ENCODE measurements at places on chromosomes 5 and 9. TPM values are rescaled to one million over a fixed set of nuclear protein-coding genes. Genes with fewer than 3 reads are reported as not detected.

SPINK4 gene
- not detected for total RNA-seq

SPATA31A3 gene
- total RNA-seq: not detected

UTP15 gene
- total RNA-seq: 51.0 TPM

TRIM14 gene
- 41.0 TPM for total RNA-seq

STPG3 gene
- total RNA-seq: not detected

COL23A1 gene
- 0.09 TPM for total RNA-seq

ADRB2 gene
- 0.04 TPM for total RNA-seq

WWC1 gene
- total RNA-seq: 0.60 TPM

GRCh38 chr9:6150483-6150882 lies 65.1 kb upstream of the IL33 start:
- H3K4me1 ChIP-seq: no peaks in the 10 kb centered on the region
- no peaks in the 10 kb centered on the region for H3K36me3 ChIP-seq
- H3K27me3 ChIP-seq: no peaks in the 10 kb centered on the region
- no peak overlapping the region for H3K4me3 ChIP-seq

- DNase-seq: no peak
- H3K4me3 ChIP-seq: no peak overlapping the region
- no peaks in the 10 kb centered on the region for H3K4me1 ChIP-seq
- H3K36me3 ChIP-seq: no peaks in the 10 kb centered on the region
- H3K27me3 ChIP-seq: no peaks in the 10 kb centered on the region
These were observed 13.1 kb downstream of the FOCAD start for GRCh38 chr9:20697021-20697719.

GRCh38 chr9:32863291-32863690 lies 80.0 kb downstream of the TMEM215 start:
- no peaks in the 10 kb centered on the region for H3K36me3 ChIP-seq
- no peaks in the 10 kb centered on the region for H3K4me1 ChIP-seq
- no peak overlapping the region for H3K4me3 ChIP-seq
- DNase-seq: no peak

DNA sequence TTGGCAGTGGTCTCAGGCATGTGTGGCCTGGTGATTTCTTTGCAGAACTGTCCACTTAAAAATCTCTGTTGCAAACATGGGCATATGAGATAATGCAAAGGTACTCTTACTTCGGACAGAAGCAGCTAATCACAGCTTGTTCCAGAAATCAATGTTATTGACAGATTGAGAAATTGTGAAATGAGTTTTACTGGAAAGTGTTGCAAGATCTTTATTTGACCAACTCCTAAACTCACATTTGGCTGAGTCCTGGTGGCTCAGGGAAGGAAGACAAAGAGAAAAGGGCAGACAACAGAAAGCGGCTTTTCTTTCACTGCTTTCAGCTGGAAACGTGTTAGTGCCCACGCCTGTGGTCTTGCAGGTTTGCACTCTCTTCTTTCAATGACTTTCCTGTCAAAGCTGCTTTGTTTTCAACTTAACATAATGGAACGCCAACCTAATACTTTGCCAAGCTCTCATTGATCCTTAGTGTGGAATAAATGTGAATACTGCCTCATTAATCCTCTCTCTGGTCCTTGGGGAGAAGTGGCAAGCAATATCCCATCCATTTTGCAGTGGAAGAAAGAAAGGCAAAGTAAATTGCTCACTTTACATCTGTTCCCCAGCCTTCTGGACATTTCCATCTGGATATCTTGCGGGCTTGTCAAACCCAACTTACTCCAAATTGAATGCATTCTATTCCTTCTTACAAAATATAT lies 586.4 kb downstream of the LRRC70 start:
- no peak overlapping the region for H3K27ac ChIP-seq
- no peak overlapping the region for H3K4me3 ChIP-seq
- H3K27me3 ChIP-seq: no peaks in the 10 kb centered on the region
- no peak for DNase-seq

- no peak overlapping the region for H3K27ac ChIP-seq
- DNase-seq: no peak
- no peaks in the 10 kb centered on the region for H3K36me3 ChIP-seq
These were observed 499.1 kb downstream of the CDK5RAP2 start for GRCh38 chr9:120080849-120081248.

GRCh38 chr5:7394889-7395431 lies 978 bp upstream of the ADCY2 start:
- no peak for DNase-seq
- H3K27ac ChIP-seq: no peak overlapping the region
- H3K36me3 ChIP-seq: no peaks in the 10 kb centered on the region
- H3K4me3 ChIP-seq: no peak overlapping the region

DNA sequence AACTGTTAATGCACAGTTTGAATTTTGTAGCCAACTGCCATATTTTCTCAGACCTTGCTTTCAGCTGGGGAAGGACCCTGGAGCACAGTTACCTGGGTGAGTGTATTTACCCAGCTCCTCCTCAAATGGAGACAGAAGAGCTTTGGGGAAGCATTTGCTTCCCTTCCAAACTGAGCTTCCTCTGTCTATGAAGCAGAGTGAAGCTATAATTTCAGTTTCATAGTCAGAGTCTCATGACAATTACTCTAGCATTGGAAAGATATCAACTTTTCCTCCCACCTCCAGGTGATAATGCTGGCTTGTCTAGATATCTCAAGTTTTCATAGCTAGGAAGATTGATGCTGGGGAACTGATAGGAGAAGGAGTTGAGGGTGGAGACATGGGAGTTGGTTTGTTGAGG lies 406.4 kb upstream of the CLINT1 start:
- no peak overlapping the region for H3K27ac ChIP-seq
- H3K36me3 ChIP-seq: no peaks in the 10 kb centered on the region
- DNase-seq: no peak
- H3K4me3 ChIP-seq: no peak overlapping the region
- H3K27me3 ChIP-seq: no peaks in the 10 kb centered on the region

GRCh38 chr5:180639741-180640610 lies 9.4 kb downstream of the FLT4 start:
- H3K27ac ChIP-seq: no peak overlapping the region
- H3K36me3 ChIP-seq: no peaks in the 10 kb centered on the region
- no peak overlapping the region for H3K4me3 ChIP-seq
- H3K4me1 ChIP-seq: peaks cover 24% of the 10 kb centered on the region
- peaks cover 44% of the 10 kb centered on the region for H3K27me3 ChIP-seq
- no peak for DNase-seq

DNA sequence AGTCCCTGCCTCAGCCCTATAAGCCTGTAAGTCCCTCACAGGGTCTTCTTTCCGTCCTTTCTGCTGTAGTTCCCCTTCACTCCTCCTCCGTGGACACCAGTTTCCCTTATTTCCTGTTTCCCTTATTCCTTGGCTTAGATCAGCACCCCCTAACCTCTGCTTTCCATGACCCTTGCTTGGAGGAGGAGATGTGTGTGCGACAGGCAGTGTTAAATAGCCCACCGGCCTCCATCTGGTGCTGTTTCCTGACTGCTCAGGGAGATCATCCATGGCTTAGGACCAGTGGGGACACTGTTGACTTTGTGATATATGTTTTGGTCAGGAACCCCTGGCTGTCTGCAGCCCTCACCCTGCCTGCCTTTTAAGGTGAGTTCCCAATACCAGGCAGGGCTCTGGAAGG lies 34.1 kb upstream of the PSD2 start:
- no peak for DNase-seq
- no peaks in the 10 kb centered on the region for H3K27me3 ChIP-seq
- H3K27ac ChIP-seq: no peak overlapping the region
- H3K36me3 ChIP-seq: no peaks in the 10 kb centered on the region
- H3K4me3 ChIP-seq: no peak overlapping the region

DNA sequence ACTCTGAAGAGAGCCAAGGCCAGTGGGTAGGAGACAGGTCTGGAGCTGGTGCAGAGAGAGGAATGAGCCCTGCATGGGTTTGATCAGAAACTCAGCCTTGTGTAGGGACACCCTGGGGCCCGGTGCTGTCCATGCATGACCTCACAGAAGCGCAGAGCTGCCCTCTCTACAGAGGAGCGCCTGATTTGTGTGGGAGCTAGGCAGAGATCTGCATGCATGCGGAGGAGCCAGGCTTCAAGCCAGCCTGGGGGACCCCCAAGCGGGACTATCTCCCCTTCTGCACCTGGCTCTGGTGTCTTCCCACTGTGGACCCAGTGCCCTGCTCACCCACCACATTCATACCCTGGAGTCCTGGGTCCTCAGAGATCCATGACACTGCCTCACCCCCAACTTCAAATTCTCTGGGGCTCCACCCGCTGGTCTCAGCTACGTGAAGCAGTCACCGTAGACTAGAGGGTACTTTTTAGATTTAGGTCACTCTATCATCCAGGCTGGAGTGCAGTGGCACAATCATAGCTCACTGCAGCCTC lies 2.6 kb upstream of the LCN2 start:
- no peak overlapping the region for H3K4me3 ChIP-seq
- no peaks in the 10 kb centered on the region for H3K36me3 ChIP-seq
- H3K27me3 ChIP-seq: no peaks in the 10 kb centered on the region

GRCh38 chr9:3191715-3192114 lies 334.1 kb downstream of the RFX3 start:
- H3K36me3 ChIP-seq: no peaks in the 10 kb centered on the region
- H3K4me1 ChIP-seq: no peaks in the 10 kb centered on the region
- H3K27me3 ChIP-seq: no peaks in the 10 kb centered on the region
- H3K4me3 ChIP-seq: no peak overlapping the region
- DNase-seq: no peak

DNA sequence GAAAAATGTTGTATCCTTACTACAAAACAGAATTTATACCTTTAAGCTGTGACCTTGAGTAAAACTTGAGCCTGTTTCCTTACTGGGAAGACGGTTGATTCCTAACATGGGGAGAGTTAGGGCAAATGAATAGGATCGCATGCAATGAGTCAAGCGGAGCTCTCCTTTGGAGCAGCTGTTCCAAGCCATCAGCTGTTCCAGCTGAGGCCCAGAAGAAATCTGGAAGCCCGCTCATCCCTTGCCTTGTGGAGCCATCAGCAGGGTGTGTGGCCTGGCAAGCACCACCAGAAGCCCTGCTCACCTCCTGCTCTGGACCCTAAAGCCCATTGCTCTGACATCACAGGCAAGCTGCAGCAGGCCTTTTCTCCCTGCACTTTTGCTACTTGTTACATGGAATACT lies 8.0 kb downstream of the KIAA1191 start:
- H3K27ac ChIP-seq: no peak overlapping the region
- H3K4me3 ChIP-seq: no peak overlapping the region
- DNase-seq: no peak
- peaks cover 93% of the 10 kb centered on the region for H3K36me3 ChIP-seq
- H3K4me1 ChIP-seq: no peaks in the 10 kb centered on the region
- no peaks in the 10 kb centered on the region for H3K27me3 ChIP-seq

DNA sequence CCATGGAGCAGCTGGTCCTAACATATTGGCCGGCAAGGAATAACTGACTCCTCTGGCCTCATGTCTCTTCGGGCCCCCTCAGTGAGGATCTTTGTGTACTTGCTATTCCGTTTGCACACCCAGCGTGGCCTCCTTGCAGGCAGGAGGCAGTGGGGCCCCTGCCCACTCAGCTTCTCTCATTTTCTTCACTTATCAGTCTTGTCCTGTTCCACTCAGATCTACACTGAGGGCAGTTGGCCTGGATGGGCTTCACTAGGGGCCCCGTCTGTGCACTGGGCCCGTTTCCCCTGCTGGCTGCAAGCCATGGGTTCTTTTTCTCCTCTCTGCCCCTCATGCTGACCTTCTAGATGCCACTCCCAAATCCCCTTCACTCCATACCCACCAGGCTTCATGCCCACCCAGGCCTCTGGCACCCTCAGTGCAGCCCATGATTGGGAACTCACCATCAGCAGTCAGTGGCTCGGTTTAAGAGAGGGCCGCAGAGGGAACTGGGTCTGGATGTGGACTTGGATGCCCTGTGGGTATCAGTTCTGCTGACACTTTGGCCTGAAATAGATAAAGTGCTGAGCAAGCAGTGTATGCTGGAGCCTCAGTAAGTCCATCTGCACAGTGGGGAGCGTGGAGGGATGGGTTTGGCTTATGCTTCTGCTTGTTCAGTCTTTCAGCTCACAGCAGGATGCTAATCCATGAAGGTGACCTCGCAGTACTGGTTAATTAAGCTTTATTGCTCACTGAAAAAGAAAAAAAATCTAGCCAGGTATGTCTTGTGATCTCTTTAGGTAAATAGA lies 57.9 kb downstream of the ERBIN start:
- peaks cover 40% of the 10 kb centered on the region for H3K4me1 ChIP-seq
- no peak overlapping the region for H3K27ac ChIP-seq
- DNase-seq: no peak
- H3K36me3 ChIP-seq: no peaks in the 10 kb centered on the region

- DNase-seq: no peak
- no peaks in the 10 kb centered on the region for H3K36me3 ChIP-seq
- no peaks in the 10 kb centered on the region for H3K4me1 ChIP-seq
- no peaks in the 10 kb centered on the region for H3K27me3 ChIP-seq
These were observed 65.6 kb upstream of the CD180 start for GRCh38 chr5:67262206-67262605.

GRCh38 chr5:87243161-87243844 lies 24.4 kb upstream of the RASA1 start:
- H3K36me3 ChIP-seq: no peaks in the 10 kb centered on the region
- no peak overlapping the region for H3K27ac ChIP-seq
- no peaks in the 10 kb centered on the region for H3K4me1 ChIP-seq
- no peak overlapping the region for H3K4me3 ChIP-seq
- H3K27me3 ChIP-seq: no peaks in the 10 kb centered on the region

- no peaks in the 10 kb centered on the region for H3K36me3 ChIP-seq
- H3K4me3 ChIP-seq: no peak overlapping the region
- peak; percentile 12 for DNase-seq
- H3K27ac ChIP-seq: no peak overlapping the region
- H3K4me1 ChIP-seq: no peaks in the 10 kb centered on the region
- no peaks in the 10 kb centered on the region for H3K27me3 ChIP-seq
These were observed 300.6 kb downstream of the TMEM38B start for GRCh38 chr9:105994970-105995369.

- no peaks in the 10 kb centered on the region for H3K36me3 ChIP-seq
- H3K27ac ChIP-seq: no peak overlapping the region
- no peak for DNase-seq
- no peak overlapping the region for H3K4me3 ChIP-seq
- H3K27me3 ChIP-seq: no peaks in the 10 kb centered on the region
These were observed 55.2 kb downstream of the PLK2 start for GRCh38 chr5:58404734-58405133.

DNA sequence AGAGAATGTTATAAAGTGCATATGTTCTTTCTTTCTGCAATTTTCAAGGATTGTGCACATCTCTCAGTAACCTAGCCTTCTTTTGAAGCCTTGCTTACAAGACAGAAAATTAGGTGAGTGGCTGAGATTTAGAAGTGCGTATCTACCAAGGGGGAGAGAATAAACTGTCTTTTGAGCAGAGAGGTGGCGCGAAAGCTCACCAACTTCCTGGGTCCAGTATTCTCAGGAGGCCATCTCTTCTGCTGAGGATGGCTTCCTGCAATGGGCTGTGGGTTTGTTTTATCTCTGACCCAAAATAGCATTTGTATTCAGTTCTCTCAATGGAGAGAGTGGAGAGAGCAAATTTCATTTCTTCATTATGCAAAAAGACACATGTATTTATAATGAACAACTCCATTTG lies 75.4 kb upstream of the RPS23 start:
- DNase-seq: no peak
- H3K27ac ChIP-seq: no peak overlapping the region
- H3K4me3 ChIP-seq: no peak overlapping the region
- no peaks in the 10 kb centered on the region for H3K4me1 ChIP-seq
- no peaks in the 10 kb centered on the region for H3K27me3 ChIP-seq
- H3K36me3 ChIP-seq: no peaks in the 10 kb centered on the region

GRCh38 chr5:173045474-173045873 lies 10.7 kb upstream of the CREBRF start:
- no peaks in the 10 kb centered on the region for H3K4me1 ChIP-seq
- no peak overlapping the region for H3K4me3 ChIP-seq
- DNase-seq: peak; percentile 38
- H3K27ac ChIP-seq: no peak overlapping the region
